Panc1 (cell line): ENCODE measurements at places on chromosomes 11 and 22. TPM values are rescaled to one million over a fixed set of nuclear protein-coding genes. Genes with fewer than 3 reads are reported as not detected.

GRCh38 chr11:73270855-73271477, 1.2 kb upstream of the P2RY6 start:
- no peak for DNase-seq

GRCh38 chr11:125593114-125593820, 615 bp downstream of the STT3A start:
- DNase-seq, result peak; percentile 4

DNA sequence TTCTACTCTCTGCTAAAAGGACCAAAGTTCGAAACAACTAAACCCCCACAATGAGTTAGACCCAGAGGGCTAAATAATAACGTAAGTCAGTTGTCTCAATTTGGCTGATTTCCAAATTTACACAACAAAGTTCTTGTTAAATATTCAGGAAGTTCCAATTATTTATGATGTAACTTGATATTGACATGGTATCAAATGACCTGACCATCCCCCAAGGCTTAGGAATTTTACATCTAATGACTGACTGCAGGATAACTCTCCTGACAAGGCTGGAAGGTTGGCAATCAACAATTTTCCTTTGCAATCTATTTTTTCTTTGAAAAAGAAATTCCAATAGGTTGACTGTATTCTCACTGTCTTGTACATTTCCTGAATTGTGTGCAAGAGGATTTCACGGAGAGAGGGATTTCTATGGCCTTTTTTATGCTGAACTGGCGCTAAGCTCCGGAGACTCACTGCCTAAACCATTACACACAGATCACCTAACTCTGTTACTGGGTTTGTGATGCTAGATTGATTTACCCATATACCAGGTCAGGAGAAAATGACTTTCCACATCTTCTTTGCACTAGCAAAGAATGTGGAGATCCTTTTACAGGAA, 9.6 kb upstream of the CDON start:
- no peak for DNase-seq

DNA sequence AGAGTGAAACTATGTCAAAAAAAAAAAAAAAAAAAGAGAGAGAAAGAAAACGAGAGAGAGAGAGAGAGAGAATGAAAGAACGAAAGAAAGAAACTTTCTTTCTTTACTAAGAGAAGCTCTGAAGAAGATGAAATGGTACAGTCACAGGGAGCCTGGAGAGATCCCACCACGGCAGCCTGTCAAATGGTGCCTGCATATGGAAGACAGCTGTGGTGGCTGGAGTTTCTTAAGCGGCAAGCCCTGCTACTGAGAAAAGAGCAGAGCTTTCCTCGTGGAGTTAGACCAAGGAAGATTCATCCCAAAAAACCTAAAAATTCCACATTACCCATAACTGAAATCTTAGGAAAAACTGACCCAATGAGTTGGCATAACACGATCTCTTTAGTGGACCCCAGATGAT, 66.7 kb downstream of the MICAL3 start:
- no peak for DNase-seq

DSCAML1 gene
- total RNA-seq, result 1.6 TPM
